Uterus (tissue), 4 donors: ENCODE measurements at places on chromosomes 5 and 9.

DNA sequence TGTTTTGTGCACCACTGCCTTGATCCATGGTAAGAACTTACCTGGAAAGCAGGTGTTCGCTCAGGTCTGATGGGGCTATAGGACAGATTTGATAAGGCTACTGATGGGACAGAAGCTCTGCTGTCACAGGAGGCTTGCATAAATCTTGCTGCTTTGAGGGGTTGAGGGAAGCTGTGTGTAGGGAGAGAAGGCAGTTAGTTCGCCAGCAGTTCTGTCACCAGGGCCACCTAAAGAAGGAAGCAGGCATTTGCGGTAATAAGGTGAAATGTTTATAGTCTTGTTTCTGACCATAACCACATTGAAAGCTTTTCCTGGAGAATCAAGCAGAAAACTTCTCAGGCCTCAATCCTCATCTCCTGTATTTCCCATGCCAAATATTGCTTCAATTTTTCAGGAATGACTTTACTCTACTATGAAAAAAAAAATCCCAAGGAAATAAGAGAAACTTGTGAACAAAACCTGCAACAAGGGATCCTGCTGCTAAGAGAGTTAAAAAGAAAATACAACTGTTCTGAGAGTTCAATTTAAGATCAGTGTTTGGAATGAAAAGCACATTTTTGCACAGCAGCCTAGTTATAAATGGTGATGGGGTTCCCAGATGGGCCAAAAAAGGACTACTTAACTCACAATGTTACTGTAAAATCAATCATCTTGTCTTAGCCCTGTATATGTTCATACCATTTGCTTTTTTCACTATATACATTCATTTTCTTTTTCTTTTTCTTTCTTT, 122.0 kb upstream of the RANBP3L start:
- DNase-seq = no peak
- H3K27ac ChIP-seq = no peak overlapping the region
- H3K36me3 ChIP-seq = no peaks in the 10 kb centered on the region
- H3K27me3 ChIP-seq = no peaks in the 10 kb centered on the region
- no peak overlapping the region for H3K4me3 ChIP-seq
- no peaks in the 10 kb centered on the region for H3K4me1 ChIP-seq

GRCh38 chr9:79985772-79986171, 414.0 kb downstream of the TLE4 start:
- H3K4me1 ChIP-seq = no peaks in the 10 kb centered on the region
- H3K27me3 ChIP-seq = no peaks in the 10 kb centered on the region
- no peak overlapping the region for H3K4me3 ChIP-seq
- no peak for DNase-seq
- H3K27ac ChIP-seq = no peak overlapping the region

DNA sequence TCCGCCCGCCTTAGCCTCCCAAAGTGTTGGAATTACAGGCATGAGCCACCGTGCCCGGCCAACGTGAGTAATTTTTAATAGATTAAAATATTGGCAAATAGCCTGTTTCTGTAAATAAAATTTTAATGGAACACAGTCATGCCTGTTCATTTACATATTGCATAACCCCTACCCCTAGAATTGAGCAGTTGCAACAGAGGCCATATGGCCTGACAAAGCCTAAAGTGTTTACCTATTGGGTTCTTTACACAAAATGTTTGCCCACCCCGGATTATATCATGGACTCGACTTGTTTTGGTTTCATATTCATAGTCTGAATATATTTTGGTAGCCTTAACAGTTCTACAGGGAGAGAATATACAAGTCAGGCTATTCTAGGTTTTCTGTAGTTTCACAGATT, 5.3 kb downstream of the NSA2 start:
- no peak overlapping the region for H3K4me3 ChIP-seq
- no peak for DNase-seq
- H3K4me1 ChIP-seq = peaks cover 6% of the 10 kb centered on the region
- H3K27ac ChIP-seq = no peak overlapping the region
- no peaks in the 10 kb centered on the region for H3K36me3 ChIP-seq

DNA sequence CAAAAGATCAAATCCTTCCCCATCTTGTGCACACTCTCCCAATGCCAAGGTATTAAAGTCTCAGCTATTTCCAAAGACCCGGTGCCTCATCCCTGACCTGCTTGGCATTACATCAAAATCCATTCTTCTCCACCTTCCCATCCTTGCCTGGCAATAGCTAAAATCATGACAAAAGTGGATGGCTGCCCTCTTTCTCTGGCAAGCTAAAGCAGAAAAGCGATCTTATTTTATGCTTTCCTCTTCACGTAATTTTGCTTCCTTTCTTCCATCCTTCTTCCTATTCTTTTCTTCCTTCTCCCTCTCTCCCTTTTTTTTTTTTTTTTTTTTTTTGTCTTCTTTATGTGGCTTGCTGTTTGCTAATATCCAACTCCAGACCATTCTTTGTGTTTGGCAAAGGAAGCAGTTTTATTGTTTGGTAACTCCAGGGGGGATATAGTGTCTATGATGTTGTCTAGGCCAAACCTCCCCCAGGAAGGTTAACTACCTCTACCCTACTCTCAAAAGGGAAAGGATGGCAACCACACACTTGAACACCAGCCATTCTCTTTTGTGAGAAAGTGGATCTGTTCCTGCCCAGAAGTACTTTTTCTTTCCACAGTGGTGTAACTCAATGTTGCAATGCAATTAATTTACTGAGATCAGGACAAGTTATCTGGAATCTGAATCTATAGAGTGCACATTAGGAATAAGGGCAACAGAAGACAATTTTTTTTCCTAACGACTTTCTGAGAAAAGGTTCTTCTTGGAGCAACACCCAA, 120.9 kb upstream of the TMEM161B start:
- H3K27me3 ChIP-seq = no peaks in the 10 kb centered on the region
- no peaks in the 10 kb centered on the region for H3K4me1 ChIP-seq
- no peak overlapping the region for H3K4me3 ChIP-seq
- H3K36me3 ChIP-seq = no peaks in the 10 kb centered on the region

- peak overlapping the region; percentile 58 for H3K27ac ChIP-seq
- H3K4me3 ChIP-seq = no peak overlapping the region
- H3K36me3 ChIP-seq = no peaks in the 10 kb centered on the region
- no peak for DNase-seq
Measured at GRCh38 chr9:14343261-14344031, 29.5 kb upstream of the NFIB start.

GRCh38 chr5:126443374-126443851, 20.2 kb downstream of the GRAMD2B start:
- H3K4me1 ChIP-seq = no peaks in the 10 kb centered on the region
- H3K36me3 ChIP-seq = no peaks in the 10 kb centered on the region
- H3K27ac ChIP-seq = peak overlapping the region; percentile 10
- DNase-seq = no peak
- H3K27me3 ChIP-seq = no peaks in the 10 kb centered on the region
- H3K4me3 ChIP-seq = no peak overlapping the region

- H3K27ac ChIP-seq = no peak overlapping the region
- DNase-seq = no peak
- H3K4me3 ChIP-seq = no peak overlapping the region
- H3K27me3 ChIP-seq = no peaks in the 10 kb centered on the region
- no peaks in the 10 kb centered on the region for H3K4me1 ChIP-seq
Measured at GRCh38 chr9:78261403-78262001, 25.6 kb downstream of the CEP78 start.

- DNase-seq = no peak
- no peaks in the 10 kb centered on the region for H3K4me1 ChIP-seq
- no peaks in the 10 kb centered on the region for H3K36me3 ChIP-seq
- no peak overlapping the region for H3K4me3 ChIP-seq
Measured at GRCh38 chr9:13070612-13071595, 208.6 kb downstream of the MPDZ start.

GRCh38 chr9:34651321-34651720, 664 bp upstream of the IL11RA start:
- no peaks in the 10 kb centered on the region for H3K27me3 ChIP-seq
- no peaks in the 10 kb centered on the region for H3K36me3 ChIP-seq
- peaks cover 38% of the 10 kb centered on the region for H3K4me1 ChIP-seq
- peak; percentile 62 for DNase-seq
- peak overlapping the region; percentile 81 for H3K27ac ChIP-seq

GRCh38 chr9:114169952-114170770, 14.8 kb downstream of the COL27A1 start:
- H3K36me3 ChIP-seq = no peaks in the 10 kb centered on the region
- H3K4me1 ChIP-seq = peaks cover 17% of the 10 kb centered on the region
- no peak overlapping the region for H3K4me3 ChIP-seq
- H3K27ac ChIP-seq = no peak overlapping the region
- H3K27me3 ChIP-seq = no peaks in the 10 kb centered on the region
- no peak for DNase-seq

DNA sequence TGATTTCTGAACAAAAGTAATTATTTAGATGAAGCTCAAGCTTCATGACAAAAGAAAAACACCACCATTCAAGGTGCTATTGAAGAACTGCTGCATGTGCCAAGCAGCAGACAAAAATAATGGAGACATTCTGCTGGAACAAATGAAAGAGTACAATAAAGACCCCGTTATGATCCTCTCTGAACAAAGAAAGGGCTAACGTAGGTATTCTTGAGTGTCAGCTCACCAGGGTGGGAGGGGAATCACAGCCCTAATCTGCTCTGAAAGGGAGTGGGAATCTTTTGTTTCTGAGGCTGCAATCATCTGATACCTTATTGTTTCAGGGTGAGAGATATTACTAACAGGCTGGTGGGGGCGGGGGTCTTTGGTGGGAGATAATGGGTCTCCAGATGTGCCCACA, 15.4 kb downstream of the CEMIP2 start:
- H3K4me3 ChIP-seq = no peak overlapping the region
- no peak overlapping the region for H3K27ac ChIP-seq
- DNase-seq = no peak
- no peaks in the 10 kb centered on the region for H3K36me3 ChIP-seq
- H3K27me3 ChIP-seq = no peaks in the 10 kb centered on the region

GRCh38 chr5:69498384-69498783, 5.8 kb downstream of the OCLN start:
- DNase-seq = no peak
- H3K36me3 ChIP-seq = no peaks in the 10 kb centered on the region
- H3K4me1 ChIP-seq = no peaks in the 10 kb centered on the region
- H3K27ac ChIP-seq = no peak overlapping the region
- H3K27me3 ChIP-seq = no peaks in the 10 kb centered on the region

DNA sequence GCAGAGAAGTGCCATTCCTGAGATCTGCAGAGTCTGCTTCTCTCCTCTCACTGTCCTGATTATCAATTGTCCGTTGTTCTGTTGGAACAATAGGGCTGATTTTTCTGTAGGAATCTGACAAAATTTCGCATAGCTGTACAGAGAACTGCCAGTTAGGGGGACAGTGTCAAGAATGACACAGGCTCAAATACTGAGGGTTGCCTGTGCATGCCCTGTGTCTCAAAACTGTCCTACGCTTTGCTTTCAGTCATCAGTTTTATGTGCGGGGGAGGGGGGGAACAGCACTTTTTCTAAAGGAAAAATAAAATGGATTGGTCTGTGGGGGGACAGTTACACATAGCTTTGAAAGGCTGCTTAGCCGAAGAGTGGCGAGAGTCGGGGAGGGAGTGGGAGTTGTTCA, 248.6 kb downstream of the PDZD2 start:
- DNase-seq = no peak
- no peaks in the 10 kb centered on the region for H3K36me3 ChIP-seq
- H3K27me3 ChIP-seq = no peaks in the 10 kb centered on the region
- H3K4me1 ChIP-seq = no peaks in the 10 kb centered on the region
- no peak overlapping the region for H3K27ac ChIP-seq

DNA sequence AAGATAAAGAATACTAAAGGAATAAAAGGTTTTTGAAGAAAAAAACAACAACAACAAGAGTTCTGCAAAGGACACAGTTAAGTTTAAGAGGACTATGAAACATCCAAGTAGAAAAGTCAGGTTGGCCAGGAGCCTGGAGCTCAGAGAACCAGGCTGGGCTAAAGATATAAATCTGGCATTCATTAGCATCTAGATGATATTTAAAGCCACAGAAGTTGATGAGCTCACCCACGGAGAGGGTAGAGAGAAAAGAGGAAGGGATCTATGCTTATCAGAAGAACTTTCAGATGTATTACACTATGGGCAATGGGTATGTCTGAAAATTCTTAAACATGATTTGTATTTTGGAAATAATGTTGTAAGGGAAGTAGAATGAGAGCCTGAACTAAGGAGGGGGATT, 9.9 kb downstream of the MIER3 start:
- H3K27ac ChIP-seq = no peak overlapping the region
- H3K4me3 ChIP-seq = no peak overlapping the region
- no peaks in the 10 kb centered on the region for H3K36me3 ChIP-seq
- H3K4me1 ChIP-seq = no peaks in the 10 kb centered on the region
- DNase-seq = no peak
- no peaks in the 10 kb centered on the region for H3K27me3 ChIP-seq

DNA sequence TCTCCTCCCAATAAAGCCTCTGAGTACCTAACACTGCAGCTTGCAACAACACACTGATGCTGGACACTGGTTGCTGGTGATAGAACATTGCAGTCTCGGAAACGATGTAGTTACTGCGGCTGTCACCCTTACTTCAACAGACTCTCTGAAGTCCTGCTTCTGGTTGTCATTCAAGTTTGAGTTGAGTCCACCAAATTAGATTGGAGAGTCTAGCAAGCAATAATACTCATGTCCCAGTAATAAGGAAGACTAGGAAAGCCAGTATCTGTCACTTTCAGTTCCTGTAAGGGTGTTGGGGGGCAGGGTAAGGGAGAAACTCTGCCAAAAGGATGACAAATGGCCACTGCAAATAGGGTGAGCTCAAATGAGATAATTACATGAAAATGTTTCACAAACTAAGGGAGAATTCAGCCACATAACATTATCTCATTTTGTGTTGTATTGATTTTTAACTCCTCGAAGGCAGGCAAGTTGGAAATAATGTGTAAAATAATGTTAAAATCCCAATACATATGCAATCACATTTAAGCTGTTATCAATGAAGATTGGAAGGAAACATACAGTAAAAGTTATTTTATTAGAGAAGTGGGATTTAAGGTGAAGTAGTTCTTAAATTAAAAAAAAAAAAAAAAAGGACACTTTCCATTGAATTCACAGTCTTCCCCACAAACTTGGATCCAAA, 849 bp upstream of the IFT74 start:
- H3K4me3 ChIP-seq = peak overlapping the region; percentile 60
- no peaks in the 10 kb centered on the region for H3K4me1 ChIP-seq
- DNase-seq = no peak

DNA sequence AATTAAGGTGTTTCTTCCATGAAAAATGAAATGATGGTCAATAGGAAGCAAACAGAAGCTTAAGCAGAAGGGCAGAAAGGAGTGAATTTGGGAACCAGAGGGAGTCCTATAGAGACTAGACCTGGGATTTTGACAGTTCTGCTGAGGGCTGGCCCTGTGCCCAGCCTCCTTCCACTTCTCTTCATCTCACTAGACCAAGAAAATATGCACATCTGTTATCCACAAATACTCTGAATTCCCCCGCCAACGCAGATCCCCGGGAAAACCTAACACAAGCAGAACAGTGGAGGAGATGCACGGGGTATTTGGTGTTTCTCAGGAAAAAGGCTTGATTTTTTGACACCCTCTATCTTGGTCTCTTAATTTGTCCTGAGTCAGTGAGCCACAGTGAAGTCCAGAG, 22.7 kb downstream of the GRIA1 start:
- H3K27ac ChIP-seq = no peak overlapping the region
- no peaks in the 10 kb centered on the region for H3K36me3 ChIP-seq
- H3K4me3 ChIP-seq = no peak overlapping the region
- no peaks in the 10 kb centered on the region for H3K27me3 ChIP-seq

- H3K36me3 ChIP-seq = no peaks in the 10 kb centered on the region
- DNase-seq = no peak
- peak overlapping the region; percentile 96 for H3K4me3 ChIP-seq
- no peaks in the 10 kb centered on the region for H3K4me1 ChIP-seq
Measured at GRCh38 chr9:131126059-131126426, 657 bp downstream of the NUP214 start.

GRCh38 chr9:105861972-105862371, 167.6 kb downstream of the TMEM38B start:
- no peak for DNase-seq
- no peak overlapping the region for H3K27ac ChIP-seq
- no peaks in the 10 kb centered on the region for H3K4me1 ChIP-seq
- H3K36me3 ChIP-seq = no peaks in the 10 kb centered on the region
